ENCODE measurements at places on chromosomes 6 and 20. TPM values are rescaled to one million over a fixed set of nuclear protein-coding genes. Genes with fewer than 3 reads are reported as not detected.

SLC24A3 gene
- total RNA-seq, result not detected

SYNE1 gene
- total RNA-seq, result 30.6 TPM

TMEM244 gene
- total RNA-seq, result not detected

OR2B2 gene
- not detected for total RNA-seq

TBXT gene
- total RNA-seq, result not detected

CYP21A2 gene
- total RNA-seq, result 1.3 TPM

TFAP2C gene
- not detected for total RNA-seq

ADAT2 gene
- total RNA-seq, result 11.1 TPM

TMC2 gene
- total RNA-seq, result not detected

PDYN gene
- total RNA-seq, result not detected

LY6G6D gene
- not detected for total RNA-seq

GPX5 gene
- not detected for total RNA-seq

Data from natural killer cell treated with Interleukin-12 subunit alpha and Interleukin-12 subunit beta and Interleukin-15 and Interleukin-18, amount 100 ng/mL, for 72 hours (primary cell).